ENCODE measurements at places on chromosomes 7 and 10.
A peak's percentile ranks its signal among the peaks of the same experiment; 100 is the strongest.

DNA sequence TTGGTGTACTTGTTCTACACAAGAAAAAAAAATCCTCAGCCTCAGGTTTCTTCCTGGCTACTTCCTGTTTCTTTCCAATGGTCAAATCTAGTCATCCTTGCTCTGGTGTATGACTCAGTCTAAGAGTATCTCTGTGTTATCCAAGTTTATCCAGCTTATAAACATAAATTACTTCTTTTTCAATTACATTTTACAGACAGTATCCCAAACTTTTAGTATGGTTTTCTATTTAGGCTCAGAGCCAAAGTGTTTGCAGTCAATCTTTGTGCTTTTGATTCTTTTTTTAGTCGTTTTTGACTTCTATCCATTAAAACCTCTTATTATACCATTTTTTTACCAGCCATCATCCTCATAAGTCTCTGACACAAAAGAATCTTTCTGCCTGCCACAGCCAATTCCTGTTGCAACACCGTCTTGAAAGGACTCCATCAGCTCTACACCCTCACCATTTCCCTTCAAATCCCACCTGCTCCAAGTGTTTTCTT lies 294.6 kb downstream of the PTEN start:
- DNase-seq = no peak

DNA sequence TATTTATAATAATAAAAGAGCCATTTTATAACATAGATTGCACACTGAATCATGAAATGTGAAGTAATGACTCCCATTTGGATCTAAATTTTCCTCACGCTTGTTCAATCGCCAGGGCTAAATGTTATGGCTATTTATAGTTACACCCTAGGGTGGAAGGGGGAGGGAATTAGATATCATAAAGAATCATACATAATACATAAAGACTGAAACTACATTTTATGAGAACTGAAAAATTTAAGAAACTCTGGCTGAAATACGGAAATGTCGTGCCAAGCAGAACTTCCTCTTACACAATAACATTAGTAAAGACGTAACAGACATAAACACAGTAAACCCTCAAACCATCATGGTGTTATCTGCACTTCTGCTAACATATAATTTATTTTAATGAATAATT lies 327.5 kb upstream of the PHF14 start:
- DNase-seq = no peak

DNA sequence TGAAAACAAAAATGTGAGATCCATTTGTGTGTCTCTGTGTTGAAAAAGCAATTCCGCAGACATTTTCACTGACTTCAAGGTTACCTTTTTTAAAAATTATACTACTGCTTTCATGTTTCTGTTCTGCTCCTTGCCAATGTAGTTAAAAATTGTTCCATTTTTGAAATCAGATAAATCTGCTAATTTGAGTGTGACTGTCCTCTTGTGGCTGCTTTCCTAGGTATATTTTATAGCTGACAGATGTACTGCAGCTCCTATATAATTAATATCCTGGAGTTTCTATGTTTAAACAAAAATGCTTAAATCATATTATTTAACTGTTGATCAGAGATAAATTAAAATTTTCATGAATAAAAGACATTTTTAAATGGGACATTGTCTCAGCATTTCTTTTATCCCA lies 177.6 kb upstream of the LRRTM3 start:
- DNase-seq = no peak

- DNase-seq = no peak
These were observed 96.4 kb downstream of the MKI67 start for GRCh38 chr10:128029731-128030369.

GRCh38 chr10:27285093-27285492 lies 44.5 kb upstream of the ACBD5 start:
- peak; percentile 45 for DNase-seq

DNA sequence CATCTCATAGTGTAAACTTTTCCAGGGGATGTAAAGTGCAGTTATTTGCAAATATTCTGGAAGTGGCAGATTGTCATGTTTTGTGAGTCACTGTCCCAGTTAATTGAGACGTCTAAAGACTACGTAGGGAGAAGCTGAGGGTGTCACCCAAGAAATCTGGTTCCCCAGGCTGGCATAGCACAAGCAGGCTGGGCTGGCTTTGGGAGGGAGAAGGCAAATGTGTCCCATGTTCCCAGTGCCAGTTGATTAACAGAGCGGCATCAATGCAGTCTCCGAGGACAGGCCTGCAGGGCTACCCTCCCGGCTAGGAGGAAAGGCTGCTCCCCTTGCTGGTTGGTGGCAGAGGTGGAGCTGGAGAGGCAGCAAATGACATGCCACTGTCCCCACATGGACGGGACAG lies 388.3 kb upstream of the MKI67 start:
- no peak for DNase-seq

DNA sequence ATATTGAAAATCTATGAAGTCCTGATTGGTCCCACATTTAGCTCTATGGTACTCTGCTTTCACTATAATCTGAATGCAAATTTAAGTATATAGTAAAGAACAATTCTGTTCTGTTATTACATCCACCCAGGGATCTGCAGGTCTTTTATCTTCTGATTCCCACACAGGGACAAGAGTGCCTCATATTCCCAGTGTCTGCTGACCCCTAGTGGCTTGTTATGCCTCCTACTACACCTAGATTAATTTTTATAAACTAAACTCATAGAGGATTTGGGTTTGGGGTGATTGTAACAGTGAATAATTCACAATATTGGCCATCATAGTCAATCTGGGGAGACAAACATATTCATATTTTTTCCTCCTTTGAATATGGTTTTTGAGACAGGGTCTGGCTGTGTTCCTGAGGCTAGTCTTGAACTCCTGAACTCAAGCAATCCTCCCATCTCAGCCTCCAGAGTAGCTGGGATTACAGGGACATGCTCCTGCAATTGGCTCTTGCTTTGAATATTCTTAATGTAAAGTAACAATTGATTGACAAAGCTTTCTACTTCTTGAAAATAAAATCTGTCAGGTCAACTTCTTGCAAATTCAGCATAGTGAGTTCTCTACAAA lies 282.1 kb downstream of the KCND2 start:
- DNase-seq = peak; percentile 71

All from mesendoderm (in vitro differentiated cells).